ENCODE measurements at places on chromosomes 3 and 15.

DNA sequence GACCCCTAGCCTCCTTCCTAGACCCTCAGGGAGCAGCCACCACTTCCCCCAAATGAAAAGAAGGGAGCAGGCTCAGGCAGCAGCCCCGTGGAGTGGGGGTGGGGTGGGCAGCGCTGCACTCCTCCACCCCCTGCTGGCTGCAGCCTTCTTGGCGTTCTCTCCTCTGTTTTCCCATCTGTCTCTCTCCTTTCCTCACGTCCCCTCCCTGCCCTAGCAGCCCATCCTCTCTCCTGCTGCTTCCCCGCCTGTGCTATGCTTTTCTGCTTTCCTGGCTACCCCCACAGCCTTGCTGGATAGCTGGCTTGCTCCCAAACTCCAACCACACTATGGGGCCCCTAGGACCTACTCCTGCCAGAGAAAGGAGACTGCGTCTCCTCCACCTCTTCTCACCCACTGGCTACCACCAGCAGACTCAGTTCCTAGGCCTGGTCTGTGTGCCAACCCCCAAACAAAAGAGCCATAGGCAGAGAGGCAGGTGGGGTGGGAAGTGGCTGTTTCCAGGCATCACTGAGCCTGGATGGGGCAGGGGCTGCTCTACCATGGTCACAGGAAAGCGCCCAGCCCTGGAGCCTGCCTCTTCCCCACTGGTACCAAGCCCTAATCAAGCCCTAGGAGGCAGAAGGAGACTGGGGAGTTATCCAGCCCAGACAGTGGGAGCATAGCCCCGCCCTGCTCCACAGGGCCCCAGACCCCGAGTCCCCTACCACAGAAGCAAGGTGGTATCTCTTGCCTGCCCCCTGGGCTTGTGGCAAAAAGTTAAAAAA lies 3.4 kb upstream of the DISP2 start:
- DNase-seq = no peak

- no peak for DNase-seq
Measured at GRCh38 chr3:11818033-11818432, 28.7 kb downstream of the TAMM41 start.

GRCh38 chr3:113698956-113699355 lies 2.5 kb upstream of the USF3 start:
- DNase-seq = peak; percentile 2

DNA sequence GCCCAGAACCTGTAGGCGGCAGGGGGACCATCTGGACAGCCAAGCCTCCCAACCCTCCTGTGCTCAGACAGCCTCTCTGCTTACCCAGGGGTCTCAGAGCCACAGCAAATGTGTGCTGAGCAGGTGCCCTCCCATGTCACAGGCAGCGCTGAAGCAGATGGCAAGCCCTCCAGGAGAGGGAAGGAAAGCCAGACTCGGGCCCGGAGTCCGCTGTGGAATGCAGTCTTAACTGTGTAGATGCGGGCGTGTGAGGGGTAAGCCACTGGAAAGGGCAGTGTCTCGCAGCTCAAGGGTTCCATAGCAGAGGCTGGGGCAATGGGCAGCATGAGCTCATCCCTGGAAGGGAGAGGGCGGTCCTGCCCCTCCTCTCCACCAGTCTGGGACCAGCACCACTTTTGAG lies 45.6 kb downstream of the UMPS start:
- no peak for DNase-seq

DNA sequence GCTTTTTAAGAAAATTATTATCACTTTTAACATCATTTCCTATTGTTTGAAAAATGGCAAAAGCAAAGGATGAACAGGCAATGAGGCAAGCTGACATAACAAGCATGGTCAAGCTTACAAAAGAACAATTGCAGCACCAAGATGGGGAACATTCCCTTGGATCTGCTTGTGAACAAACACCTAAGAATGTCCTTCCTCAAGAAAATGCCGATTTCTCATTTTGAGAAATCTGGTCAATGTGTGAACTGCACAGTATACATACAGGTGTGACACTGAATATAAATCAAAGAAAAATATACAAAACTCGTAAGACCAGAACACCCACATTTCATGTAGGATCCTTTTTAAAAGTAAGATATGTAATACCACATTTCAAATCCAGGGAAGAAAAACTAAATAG lies 58.9 kb downstream of the LRRFIP2 start:
- no peak for DNase-seq

- no peak for DNase-seq
Measured at GRCh38 chr15:95557226-95558046, 773.1 kb upstream of the NR2F2 start.

DNA sequence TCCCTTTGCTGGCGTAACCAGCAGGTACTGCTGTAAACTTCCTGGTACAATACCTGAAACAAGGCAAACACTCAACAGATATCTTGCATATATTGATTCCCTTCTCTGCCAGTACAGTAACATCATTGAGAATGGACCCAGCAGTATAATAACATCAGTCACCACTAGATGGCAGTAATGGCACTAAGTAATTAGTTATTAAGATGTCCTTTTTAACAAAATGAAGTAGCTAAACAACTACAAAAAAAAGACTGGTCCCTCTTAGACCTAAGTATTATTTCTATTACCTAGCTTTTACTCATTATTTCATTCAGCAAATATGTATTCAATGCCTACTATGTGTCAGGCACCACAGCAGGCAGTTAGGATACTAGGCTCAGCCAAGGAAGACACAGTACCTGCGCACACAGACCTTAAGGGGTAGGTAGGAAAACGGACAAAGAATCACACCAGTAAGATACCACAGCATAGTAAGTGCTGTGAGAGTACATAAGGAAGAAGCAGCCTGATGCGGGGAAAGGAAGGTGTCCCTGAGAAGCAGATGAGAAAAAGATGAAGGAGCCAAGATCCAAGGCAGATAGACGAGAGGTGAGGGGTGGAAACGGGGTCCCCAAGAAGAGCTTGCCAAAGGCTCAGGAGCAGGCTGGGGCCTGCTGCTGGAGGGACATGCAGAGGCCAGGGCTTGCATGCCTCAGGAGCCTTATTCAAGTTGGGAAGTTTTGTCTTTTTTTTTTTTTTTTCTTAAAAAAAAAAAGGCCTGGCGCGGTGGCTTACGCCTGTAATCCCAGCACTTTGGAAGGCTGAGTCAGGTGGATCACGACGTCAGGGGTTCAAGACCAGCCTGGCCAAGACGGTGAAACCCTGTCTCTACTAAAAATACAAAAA lies 102.7 kb upstream of the CHD2 start:
- DNase-seq = no peak

DNA sequence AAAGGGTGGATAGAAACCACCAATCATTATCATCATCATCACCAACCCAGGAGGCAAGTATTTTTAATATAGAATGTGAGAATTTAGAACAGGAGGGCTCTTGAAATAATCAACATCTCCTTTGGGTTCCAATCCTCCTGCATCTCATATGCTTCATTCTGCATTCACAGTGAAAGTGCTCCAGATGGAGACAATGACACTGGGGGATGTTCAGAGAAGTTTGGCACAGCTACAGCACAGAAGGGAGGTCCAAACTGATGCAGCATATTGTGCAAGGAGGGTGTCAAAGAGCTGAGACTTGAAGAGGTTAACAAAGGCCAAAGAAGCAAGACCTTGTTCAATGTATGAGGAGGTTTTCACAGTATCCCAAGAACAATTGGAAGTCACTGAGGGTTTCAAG lies 767.1 kb downstream of the NTRK3 start:
- no peak for DNase-seq

DNA sequence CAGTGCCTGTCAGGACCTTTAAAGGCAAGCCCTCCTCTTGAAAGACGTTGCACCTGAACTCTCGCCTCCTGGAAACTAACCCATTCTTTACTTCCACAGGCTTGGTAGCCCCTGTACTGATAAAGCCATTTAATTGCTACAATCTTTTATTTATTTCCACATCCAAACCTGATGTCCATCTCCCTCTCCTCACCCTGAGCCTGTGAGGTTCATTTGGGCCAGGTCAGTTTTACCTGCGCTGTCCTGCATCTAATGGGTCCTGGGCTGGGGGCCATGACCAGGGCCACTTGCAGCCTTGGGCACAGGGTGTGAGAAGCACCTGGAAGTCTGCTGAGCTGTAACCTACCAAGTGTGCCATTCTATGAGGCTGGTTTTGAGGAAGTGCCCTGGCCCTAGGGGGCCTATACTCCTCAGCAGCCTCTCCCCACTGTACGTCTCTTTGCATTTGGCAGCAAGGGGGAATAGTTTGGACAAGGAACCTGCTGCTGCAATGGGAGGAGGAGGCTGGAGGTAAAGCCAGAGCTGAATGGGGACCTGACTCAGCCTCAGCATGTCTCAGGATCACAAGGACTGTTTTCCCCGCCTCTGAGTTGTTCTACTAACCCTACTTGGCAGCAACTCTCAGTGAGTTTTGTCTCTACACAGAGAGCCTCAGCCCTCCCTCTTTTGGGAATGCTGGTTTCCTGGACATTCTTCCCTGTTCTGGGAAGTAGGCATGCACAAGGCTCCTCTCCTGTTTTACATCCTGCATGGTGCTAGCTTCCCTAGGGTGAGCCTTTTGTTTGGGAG lies 53.8 kb downstream of the WDR76 start:
- no peak for DNase-seq

GRCh38 chr3:177569875-177570657 lies 372.8 kb upstream of the TBL1XR1 start:
- no peak for DNase-seq

DNA sequence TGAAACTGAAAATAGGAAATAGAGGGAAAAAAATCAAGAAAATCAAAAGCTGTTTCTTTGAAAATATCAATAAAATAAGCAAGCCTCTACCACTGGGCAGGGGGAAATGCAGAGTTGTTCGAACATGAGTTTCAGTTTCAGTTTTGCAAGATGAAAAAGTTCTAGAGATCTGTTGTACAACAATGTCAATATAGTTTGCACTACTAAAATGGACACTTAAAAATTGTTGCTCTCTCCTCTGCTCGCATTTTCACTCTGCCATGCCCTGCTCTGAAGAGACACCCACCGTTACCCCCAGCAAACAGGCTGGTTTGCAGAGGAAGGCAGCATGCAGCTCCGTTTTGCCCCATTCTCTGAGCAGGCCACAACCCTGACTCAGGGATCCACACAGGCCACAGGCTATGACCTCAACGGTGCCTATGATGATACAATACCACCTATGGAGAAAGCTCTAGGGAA lies 64.5 kb downstream of the ZNF148 start:
- DNase-seq = peak; percentile 31

- no peak for DNase-seq
Measured at GRCh38 chr15:86155551-86155950, 75.9 kb downstream of the AGBL1 start.

GRCh38 chr3:194830978-194831377 lies 145.3 kb downstream of the FAM43A start:
- DNase-seq = no peak

DNA sequence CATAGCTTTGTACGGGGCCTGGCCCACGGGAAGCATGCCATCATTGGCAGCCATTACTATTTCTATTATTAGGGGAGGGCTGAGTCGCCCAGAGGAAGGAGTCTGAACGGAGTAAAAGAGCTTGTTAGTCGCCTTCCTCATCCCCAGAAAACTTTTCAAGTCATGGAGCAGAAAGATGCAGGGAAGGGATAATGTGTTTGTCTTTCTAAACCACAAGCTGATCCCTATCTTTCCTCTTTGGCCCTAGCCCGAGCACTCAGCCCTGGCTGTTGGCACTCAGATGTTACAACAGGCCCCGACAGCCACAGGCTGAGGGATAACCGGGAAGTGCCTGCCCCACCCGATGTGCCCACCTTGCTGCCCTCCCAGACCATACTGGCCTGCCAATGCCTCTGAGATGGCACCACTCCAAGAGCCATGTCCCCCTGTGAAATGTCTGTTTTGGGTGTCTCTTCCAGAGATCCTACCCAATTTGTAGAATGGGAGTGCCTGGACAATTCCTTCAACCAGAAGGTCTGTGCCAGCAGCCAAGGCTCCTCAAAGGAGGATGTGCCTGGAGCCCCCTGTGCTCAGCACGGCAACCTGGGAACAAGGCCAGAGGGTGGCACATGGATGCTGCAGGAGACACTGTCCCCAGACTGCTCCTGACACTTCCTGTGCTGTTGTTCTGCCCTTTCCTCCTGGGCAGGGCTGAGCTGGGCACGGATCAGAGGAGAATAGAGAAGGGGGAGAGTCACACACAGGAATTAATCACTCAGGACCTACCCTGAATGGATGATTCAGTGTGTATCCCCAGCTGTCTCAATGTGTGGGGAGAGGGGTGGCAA lies 10.8 kb downstream of the PAK6 start:
- no peak for DNase-seq

GRCh38 chr3:126208606-126209256 lies 28.3 kb upstream of the ALDH1L1 start:
- no peak for DNase-seq

DNA sequence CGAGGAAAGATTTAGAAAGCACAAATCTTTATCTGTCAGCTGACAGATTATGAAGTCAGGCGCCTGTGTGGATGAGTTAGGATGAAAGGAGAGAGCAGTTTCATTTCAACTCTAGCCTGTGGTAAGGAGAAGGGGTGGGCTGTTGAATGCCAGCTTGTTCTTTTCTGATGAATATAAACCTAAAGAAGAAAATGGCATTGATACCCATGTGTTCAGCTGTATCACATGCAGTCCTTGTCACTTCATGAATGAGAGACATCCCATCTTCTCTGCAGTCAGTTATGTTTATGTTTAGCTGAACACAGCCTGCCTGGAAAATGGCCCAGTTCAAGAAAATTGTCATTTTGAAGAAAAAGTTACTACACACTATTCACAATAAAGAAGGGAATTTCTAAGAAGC lies 345.7 kb upstream of the RBMS3 start:
- DNase-seq = no peak

- no peak for DNase-seq
Measured at GRCh38 chr3:42501321-42501680, 1.1 kb upstream of the VIPR1 start.

DNA sequence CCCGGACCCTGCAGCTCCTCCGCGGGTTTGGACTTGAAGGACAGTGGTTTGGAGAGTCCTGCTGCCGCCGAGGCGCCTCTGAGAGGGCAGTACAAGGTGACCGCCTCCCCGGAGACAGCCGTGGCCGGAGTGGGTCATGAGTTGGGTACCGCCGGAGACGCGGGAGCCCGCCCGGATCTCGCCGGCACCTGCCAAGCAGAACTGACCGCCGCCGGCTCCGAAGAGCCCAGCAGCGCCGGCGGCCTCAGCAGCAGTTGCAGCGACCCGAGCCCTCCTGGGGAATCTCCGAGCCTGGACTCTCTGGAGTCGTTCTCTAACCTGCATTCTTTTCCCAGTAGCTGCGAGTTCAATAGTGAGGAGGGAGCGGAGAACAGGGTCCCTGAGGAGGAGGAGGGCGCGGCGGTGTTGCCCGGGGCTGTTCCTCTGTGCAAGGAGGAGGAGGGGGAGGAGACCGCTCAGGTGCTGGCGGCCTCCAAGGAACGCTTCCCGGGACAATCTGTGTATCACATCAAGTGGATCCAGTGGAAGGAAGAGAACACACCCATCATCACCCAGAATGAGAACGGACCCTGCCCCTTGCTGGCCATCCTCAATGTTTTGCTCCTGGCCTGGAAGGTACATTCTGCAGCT lies 634 bp downstream of the MINDY2 start:
- peak; percentile 7 for DNase-seq

Data from stimulated activated CD4-positive, alpha-beta T cell treated with anti-CD3 and anti-CD28 coated beads, Interleukin-2, amount 100 ng/mL, for 48 hours (primary cell).